Mammary epithelial cell (primary cell): ENCODE measurements at places on chromosomes 1 and 21.

GRCh38 chr1:109149874-109150601, 36.1 kb downstream of the ELAPOR1 start:
- DNase-seq: no peak

- DNase-seq: no peak
Measured at GRCh38 chr1:25906644-25907300, 553 bp upstream of the STMN1 start.

- peak; percentile 77 for DNase-seq
Measured at GRCh38 chr1:209587789-209588188, 4.3 kb downstream of the CAMK1G start.

DNA sequence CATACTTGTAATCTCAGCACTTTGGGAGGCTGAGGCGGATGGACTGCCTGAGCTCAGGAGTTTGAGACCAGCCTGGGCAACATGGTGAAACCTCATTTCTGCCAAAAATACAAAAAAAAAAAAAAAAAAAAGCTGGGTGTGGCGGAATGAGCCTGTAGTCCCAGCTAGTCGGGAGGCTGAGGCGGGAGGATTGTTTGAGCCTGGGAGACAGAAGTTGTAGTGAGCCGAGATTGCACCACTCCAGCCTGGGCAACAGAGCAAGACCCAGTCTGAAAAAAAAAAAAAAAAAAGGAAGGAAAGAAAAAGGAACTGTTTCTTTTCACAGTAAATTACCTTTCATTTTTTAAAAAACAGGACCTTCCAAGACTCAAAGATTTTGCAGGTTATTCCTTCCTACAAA, 29.5 kb downstream of the LIN9 start:
- no peak for DNase-seq

- no peak for DNase-seq
Measured at GRCh38 chr1:178607718-178608408, 95.0 kb downstream of the TEX35 start.

DNA sequence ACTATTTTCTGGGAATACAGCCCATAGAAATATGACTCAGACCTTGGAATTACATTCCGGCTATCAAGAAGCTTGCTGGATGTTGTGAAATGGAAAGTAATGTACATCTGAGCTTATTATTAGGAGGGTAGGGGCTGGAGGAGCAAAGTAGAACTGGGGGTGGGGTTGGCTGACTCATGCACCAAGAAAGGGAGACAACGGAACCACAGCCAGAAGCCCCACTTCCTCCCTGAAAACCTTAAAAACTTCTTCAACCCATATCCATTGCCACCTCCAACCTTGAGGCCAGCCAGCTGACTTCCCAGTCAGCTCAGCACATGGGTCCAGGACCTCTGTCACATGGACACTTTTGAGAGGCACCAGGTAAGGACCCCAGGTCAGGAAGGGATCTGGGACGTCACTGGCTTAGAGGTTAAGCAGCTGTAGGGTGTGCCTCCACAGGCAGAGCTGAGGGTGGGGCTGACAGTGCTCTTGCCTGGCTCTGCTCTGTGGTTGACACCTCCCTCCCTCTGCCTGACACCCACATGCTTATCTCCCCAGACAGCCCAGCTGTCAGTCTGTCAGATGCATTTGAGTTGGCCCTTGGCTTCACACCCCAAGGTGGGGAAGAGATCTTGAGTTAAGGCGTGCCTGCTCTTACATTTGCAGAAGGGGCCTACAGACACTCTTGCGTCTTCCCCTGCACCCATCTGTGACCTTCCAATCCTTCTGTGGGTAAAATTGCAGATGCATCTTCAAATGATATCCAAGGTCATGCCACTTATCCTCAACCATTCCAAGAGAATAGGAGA, 5.7 kb upstream of the ZNF683 start:
- DNase-seq: peak; percentile 87
